ENCODE measurements at places on chromosomes 11 and 22. TPM values are rescaled to one million over a fixed set of nuclear protein-coding genes. Genes with fewer than 3 reads are reported as not detected.

Gene PHF5A
- polyA plus RNA-seq: 56.6 TPM

Gene SMC1B
- polyA plus RNA-seq: not detected

- no peak for DNase-seq
These were observed 2.9 kb downstream of the SLC16A8 start for GRCh38 chr22:38080850-38081635.

DNA sequence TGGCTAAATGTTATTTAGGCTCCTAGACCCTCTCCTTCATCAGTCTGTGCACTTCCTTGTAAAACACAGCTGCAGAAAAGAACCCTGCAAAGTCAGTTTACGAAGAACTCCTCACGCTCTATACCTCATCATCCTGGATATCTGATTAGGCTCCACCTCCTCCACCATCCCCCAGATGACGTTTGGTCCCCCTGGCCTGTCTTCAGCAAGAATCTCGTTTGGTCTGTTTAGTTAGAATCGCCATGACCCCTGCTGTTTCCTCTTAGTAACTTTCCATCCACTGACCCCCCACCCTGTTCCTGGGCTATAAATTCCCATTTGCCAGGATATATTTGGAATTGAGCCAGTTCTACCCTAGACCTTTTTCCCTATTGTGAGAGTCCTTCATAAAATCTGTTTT lies 214.1 kb downstream of the OPCML start:
- no peak for DNase-seq

DNA sequence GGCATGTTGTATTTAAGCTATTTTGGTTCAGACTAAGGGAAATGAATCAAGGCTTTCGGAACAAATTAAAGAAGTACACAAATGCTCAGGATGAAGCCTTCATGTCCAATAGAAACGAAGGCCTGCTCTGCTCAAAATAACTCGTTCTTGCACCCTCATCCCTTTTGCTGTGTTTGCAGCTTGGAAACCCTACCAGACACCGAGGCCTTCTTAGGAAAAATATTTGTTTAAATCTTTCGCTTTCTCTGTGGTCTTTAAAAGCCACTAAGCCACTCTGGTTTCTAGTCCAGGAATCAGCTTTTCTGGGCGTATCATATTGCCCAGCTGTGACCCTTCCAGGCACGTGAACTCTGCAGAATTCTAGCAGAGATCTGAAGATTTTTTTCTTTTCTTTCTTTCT lies 60.9 kb upstream of the HSPA8 start:
- no peak for DNase-seq

DNA sequence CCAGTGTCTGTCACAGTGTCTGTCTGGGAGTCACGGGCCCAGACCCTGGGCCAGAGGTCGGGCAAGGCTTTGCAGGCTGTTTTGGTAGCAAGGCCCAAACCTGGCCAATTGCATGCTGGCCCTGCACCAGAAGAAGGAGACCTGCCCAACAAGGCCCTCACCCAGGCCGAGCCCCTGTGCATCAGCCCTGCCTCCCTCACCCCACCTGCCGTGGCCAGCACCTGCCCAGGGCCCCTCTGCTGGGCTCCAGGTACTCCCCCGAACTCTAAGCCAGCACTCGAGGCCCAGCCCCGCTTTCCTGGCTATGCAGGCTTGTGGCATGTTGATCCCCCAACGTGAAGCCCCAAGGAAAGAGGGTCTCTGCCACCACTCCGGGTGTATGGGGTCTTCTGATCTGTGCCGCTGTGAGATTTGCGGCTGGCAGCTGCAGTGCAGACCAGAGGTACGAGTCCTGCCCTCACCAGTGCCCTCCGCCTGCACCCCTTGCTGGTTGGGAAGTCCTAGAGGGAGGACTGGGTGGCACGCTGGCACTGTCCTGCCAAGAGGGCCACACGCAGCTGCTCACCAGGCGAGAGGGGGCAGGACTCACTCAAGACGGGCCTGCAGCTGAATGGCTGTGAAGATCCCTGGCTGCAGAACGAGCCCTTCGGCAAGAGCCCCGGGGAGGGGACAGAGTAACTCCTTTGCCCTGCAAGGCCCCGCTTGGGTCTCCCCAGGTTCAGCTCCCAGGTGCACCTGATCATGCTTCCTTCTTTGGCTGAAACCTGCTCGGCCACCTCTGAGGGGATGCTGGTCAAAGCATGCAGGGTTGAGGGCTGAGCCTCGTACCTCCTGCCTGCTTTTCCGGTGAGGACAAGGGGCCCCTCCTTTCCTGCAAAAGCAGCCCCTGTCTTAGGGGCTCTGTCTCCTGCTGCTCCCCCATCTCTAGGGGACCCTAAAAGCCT lies 6.7 kb upstream of the SEPTIN5 start:
- no peak for DNase-seq

- no peak for DNase-seq
These were observed 100.4 kb upstream of the DDI1 start for GRCh38 chr11:103936059-103936458.

DNA sequence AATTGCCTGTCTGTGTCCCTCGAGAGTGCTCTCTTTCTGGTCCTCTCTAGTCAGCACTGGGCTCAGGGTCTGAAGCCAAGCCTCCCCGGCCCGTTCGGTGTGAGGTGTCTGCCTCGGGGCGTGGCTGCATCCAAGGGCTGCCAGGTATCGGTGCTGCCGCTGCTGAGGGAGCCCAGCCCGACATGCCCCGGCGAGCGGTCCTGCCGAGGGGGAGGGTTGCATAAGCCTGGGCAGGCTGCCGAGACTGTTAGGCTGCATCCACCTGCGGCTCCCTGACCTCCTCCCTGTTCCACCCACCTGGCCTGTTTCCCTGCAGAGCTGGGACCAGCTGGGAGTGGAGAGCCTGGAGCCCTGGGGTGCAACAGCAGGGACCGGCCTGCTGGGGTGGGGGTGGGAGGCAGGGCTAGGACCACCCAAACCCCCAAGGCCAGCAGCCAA lies 6.3 kb downstream of the OVOL1 start:
- DNase-seq: no peak

DNA sequence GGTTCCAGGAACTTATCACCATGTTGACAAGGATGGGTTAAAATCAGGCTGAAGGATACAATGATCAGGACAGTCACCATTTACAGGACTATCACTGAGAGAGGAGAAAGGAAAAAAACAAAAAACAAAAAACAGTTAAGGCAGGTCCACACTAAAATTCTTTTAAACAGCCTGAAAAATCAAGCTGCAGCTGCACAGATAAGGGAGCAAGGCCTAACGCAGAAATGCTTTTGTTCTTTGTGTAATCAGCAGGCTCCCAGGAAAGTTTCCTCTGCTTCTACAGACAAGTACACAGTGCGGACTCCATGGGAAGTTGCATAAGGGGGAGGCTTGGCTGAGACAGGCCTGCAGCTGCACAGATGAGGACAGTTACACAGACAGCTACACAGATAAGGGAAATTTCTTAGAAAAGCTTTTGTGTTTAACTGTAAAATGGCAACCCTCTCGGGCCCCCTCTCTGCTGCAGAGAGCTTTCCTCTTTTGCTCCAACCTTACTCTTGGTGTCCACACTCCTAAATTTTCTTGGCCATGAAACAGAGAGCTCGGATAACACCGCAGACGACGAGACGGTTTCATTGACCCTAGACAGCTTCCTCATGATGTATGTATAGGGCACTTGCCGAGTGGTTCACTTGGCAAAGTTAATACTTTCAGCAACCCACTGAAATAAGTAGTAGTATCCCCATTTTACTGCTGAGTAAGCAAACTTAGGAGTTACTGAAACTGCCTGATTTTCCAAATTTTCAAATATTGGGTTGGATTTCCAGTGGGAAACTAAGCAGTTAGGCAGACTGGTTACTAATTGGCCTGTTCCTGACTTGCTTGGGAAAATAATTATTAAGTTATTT lies 45.5 kb downstream of the PIWIL3 start:
- DNase-seq: peak; percentile 92

DNA sequence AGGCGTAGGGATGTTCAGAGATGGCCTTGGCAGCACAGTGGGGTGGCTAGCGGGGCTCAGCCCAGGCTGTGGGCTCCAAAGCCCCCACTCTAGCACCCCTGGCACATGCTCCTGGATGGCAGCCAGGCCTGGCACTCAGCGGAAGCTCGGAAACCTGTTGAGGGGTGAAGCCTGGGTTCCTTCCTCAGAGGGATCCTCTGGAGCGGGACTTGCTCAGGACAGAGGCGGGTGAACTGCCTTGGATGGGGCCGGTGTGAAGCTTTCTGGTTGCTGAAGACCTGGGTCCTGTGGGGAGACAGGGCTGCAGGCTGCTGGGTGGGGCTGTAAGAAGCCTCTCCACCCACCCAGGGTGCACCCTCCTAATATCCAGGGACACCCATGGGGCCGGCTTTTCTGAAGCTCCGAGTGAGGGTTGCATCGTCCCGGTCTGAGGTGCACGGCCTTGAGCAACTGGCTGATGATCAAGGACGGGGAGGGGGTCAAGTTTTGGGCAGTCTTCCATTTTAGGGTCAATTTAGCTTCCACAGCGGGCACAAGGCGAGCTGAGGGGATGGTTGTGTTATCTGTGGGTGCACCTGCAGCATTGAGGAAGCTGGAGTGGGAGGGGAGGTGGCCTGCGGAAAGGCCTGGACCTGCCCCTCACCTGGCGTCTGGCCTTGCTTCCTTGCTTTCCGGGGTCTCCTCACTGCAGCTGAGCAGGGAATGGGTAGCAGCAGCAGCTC lies 5.2 kb downstream of the MRGPRE start:
- no peak for DNase-seq

GRCh38 chr11:68145120-68145866 lies 24.1 kb upstream of the CHKA start:
- DNase-seq: peak; percentile 92

Gene KRTAP5-2
- polyA plus RNA-seq: not detected

DNA sequence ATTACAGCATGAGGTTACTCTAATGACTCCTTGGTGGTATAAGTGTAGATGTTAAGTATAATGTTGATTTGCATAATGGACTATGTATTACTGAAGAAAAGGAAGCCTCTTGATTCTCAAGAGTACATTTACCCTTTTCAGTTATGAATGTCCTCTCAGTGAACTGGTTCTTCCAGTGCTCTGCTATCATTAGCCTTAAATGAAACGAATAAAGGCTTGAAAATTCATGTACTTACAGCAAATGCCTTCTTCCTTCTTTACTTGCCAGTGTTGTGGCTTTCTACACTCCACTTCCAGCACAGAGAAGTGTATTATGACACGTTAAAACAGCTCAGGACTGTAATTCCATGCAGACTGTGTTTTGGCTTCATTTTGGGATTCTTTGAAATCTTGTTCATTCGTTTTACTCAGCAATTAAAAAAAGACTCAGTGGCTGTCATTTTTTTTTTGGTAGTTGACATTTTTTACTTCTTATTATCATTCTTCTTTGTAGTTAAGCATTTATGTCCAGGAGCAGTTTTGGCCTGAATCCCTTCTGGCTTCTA lies 96.9 kb downstream of the MTMR3 start:
- no peak for DNase-seq

- DNase-seq: no peak
These were observed 769.8 kb downstream of the METTL15 start for GRCh38 chr11:28878025-28878424.

Gene C11orf65
- not detected for polyA plus RNA-seq

Gene FREY1
- polyA plus RNA-seq: 0.44 TPM

DNA sequence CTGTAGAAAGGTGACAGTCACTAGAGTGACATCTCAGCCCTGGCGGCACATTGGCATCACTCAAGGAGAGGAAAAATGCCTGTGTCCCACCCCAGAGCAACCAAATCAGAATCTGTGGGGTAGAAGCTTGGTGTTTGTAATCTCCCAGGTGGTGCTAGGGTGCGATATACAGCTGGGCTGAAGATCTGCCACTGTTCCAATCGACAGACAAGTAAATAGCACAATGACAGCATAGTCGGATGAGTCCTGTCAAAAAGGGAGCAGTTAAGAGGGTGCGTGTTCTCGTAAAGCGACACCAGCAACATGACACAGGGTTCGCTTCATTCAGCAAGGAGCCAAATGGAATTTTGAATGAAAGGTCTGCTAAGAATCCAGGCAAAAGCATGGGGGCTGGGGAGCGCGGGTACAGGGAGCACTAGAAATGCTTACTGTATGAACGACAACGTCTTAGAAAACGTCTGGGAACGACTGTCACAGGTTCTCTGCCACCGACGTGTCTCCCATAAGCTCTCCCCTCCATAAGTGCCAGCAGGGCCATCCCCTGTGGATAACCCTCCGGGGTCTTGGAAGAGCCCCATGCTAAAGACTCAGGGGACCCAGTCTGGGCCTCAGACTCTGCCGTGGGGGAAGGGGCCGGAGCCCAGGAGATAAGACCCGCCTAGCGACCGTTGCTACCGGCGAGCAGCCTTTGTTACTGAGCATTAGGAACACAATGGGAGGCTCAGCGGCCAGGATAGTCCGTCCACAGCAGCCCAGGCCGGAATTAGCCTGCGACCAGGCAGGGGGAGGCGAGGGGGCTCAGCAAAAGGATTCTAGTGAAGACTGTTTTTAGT lies 20.8 kb downstream of the ADA2 start:
- no peak for DNase-seq

- peak; percentile 32 for DNase-seq
These were observed 682.6 kb downstream of the KCNA4 start for GRCh38 chr11:29333993-29334775.

- no peak for DNase-seq
These were observed 23.4 kb downstream of the CACNA1I start for GRCh38 chr22:39593931-39594285.

GRCh38 chr11:11909727-11910126 lies 68.0 kb downstream of the USP47 start:
- no peak for DNase-seq

- DNase-seq: no peak
These were observed 979.7 kb downstream of the NTM start for GRCh38 chr11:132349811-132350733.

DNA sequence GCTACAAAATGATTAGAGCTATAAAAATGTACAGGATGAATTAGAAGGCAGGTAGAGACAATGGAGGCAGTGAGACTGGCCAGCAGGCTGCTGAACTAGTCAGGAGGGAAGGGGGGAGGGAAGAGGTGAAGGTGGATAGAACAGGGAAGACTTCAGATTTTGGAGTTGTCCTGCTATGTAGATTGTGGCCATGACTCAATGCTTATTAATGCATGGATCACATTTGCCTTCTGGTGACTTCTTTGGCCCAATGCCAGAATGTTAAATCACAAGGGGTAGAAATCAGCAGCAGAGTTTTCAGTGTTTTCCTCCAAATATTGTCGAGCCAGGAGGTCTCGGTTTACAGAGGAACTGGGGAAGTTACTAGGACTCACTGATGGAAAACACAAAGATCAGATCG lies 346.6 kb downstream of the AASDHPPT start:
- DNase-seq: no peak

- no peak for DNase-seq
These were observed 2.5 kb downstream of the RHBDD3 start for GRCh38 chr22:29265305-29265704.

Gene SULT4A1
- not detected for polyA plus RNA-seq

- DNase-seq: peak; percentile 43
These were observed 39.8 kb downstream of the SYN3 start for GRCh38 chr22:33018232-33018864.

- DNase-seq: peak; percentile 18
These were observed 967 bp upstream of the GALNT18 start for GRCh38 chr11:11622772-11623171.

Gene DDT
- 159 TPM for polyA plus RNA-seq

Gene MUC6
- not detected for polyA plus RNA-seq

GRCh38 chr11:60987577-60988277 lies 16.2 kb downstream of the CD6 start:
- no peak for DNase-seq

Measured in HepG2 (cell line).